ENCODE measurements at places on chromosomes 5 and 9.

DNA sequence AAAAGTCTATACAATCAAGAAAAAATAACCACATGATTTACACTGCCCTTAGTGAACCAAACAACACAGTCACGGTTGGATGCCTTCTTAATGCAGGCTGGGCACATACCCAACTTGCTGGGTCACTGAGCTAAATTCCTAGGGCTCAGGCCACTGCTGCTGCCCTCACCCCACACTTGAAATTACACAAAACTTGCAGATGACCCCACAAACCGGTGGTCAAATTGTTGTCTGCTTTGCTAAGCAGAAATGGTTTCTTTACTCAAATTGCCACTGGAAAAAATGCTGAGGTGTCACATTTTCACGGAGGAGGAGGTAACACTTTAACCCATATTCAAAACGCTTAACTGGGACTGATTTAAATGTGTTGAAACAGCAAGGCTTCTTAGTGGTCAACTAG, 62.4 kb downstream of the HMHB1 start:
- peak; percentile 48 for DNase-seq

- no peak for DNase-seq
Observed at GRCh38 chr5:13552361-13552760, 392.1 kb downstream of the DNAH5 start.

DNA sequence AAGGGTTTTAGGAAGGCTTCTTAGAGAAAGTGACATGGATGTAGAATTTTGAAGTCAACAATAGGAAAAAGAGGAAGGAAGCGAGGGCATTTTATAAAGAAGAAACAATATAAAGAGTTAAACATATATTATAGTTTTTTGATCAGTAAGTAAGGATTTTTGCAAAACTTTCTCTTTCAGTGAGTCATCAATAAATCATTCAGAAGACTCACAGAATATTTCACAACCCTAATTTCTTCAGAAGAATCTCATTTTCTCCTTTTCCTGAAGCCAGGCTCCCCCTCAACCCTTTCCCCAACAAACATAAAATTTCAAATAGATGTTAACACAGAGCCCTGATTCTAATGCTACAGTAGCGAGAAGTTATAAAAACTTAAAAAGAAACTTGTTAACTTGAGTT, 4.3 kb upstream of the COX7C start:
- DNase-seq, result no peak

- no peak for DNase-seq
Observed at GRCh38 chr5:144122641-144123040, 47.8 kb downstream of the YIPF5 start.

- DNase-seq, result no peak
Observed at GRCh38 chr5:1546556-1546955, 22.8 kb upstream of the LPCAT1 start.

DNA sequence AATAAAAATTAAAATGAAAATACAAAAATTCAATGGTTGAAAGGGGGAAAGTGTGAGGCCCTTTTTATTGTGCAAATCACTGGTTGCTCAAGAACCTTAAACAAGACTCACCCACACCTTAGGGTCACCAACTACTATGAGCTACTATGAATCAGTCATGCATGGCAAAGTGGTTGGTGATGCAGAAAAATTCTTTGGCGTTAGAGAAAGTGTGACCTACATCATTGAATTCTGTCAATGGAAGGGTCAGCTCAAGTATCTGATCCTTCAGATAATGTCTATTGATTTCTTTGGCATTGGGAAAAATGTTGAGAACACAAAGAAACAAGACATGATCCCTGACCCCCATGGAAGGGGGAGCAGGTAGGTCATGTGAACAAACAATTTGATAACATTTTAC, 149.7 kb upstream of the ADCY2 start:
- DNase-seq, result no peak

DNA sequence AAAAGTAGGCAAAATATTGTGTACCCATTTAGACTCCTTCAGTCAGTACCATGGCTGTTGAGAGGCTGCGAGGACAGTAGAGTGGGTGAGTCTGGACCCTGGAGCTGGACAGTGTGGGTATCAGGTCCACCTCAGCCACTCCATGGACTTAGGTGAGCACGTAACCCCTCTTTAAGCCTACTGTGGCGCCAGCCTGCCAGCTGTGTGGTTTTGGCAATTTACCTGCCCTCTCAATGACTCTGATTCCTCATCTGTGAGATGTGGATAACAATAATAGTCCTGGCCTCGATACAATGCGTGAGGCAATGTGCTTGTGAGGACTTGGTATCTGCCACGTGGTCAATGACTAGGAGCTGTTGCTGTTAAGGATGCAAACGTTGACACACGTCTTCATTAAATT, 17.9 kb downstream of the SLC1A3 start:
- no peak for DNase-seq

DNA sequence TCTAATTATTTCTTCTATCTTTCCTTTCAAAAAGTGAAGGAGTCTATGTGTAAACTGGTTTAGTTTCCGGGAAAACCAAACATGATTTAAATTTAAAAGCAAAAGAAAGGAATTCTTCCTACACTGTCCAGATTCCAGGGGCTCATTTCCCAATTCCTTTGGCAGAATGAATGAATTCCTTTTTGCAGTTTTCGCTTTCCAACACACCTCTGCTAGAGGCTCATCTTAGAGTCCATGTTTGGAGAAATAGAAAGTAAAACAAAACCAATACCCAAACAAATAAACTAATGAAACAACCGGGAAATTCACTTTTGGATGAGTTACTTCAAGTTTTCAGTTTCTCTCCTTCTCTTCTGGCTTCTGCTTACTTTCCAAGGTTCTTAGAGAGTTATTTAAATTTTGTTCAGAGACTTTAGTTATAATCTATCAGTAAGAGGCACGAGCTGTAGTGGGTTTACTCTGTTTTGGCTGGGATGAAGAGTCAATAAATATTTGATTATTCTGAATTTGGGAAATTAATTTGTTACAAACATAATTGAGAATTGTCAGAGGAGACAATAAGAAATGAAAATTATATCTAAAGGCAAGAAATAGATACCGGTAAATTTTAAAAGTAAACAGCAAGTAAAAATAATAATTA, 365.0 kb upstream of the CDH9 start:
- DNase-seq, result no peak

DNA sequence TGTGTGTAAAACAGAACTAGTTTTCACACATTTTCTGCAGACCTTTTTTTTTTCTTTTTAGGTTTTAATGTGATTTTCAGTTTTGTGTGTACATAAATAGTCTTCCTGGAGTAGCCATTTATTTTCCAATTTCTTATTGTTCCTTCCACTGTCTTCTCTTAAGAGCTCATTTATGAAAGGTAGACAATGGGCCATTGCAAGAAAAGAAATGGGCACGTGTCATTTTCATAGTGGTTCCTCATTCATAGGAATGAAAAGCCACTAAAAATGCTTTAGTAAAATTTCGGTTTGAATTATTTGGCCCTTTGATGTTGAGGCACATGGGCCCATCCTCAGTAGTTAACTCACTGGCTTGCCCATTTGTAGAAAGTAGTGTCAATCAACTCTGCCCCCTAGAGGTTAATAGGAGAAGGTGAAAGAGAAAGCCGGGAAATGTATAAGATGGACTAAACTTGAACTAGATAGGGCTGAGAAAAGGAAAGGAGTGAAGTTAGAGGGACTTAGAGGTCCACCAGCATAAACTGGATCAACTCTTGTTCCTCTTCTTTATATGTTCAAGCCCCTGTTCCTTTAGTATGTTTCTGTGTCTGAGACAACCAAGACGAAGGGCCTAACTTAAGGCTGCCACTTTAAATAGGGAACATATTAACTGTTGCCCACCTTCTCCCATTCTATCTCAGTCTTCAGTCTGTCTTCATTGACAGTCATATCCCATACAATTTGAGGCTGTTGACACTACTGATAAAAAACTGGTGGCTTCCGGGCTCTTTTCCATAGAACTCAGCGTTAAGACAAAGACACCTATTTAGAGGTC, 72.6 kb downstream of the SMARCA2 start:
- DNase-seq, result peak; percentile 66

- no peak for DNase-seq
Observed at GRCh38 chr9:82750411-82750913, 312.5 kb downstream of the RASEF start.

DNA sequence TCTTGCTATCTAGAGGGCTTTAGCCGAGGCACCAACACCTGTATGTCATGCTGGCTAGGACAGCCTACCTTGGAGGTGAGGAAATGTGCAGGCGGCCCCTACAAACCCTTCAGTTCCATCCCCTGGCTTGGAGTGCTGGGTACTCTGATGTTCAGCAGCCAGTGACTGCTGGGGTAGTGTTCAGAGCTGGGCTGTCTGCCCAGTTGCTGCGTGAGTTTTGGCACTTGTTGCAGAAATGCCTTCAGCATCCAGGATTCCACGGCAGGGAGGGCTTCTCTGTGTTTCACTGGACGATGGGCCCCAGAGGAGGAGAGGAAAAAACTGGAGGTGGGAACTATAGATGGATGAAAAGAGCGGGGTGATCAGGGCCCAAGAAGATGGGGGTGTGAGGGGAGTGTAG, 10.4 kb downstream of the SWI5 start:
- DNase-seq, result no peak
